ENCODE measurements at places on chromosomes 6 and 20. TPM values are rescaled to one million over a fixed set of nuclear protein-coding genes. Genes with fewer than 3 reads are reported as not detected.

The ABT1 gene
- total RNA-seq: 11.9 TPM

The TCP11 gene
- not detected for total RNA-seq

The HTR1E gene
- not detected for total RNA-seq

The KCNQ5 gene
- total RNA-seq: 1.7 TPM

The TREML1 gene
- total RNA-seq: not detected

The HLA-DPB1 gene
- total RNA-seq: 2.3 TPM

The CRISP3 gene
- total RNA-seq: not detected

The PLA2G7 gene
- not detected for total RNA-seq

The ESR1 gene
- 0.92 TPM for total RNA-seq

The PRDM1 gene
- 1.2 TPM for total RNA-seq

The ZNF292 gene
- 20.2 TPM for total RNA-seq

The PLTP gene
- 18.3 TPM for total RNA-seq

The ZC2HC1B gene
- total RNA-seq: not detected

The OR2H1 gene
- total RNA-seq: 0.14 TPM

The CD109 gene
- 18.6 TPM for total RNA-seq

The MRAP2 gene
- 0.65 TPM for total RNA-seq

Measured in smooth muscle cell of bladder (primary cell).